ENCODE measurements at places on chromosomes 2 and 18. TPM values are rescaled to one million over a fixed set of nuclear protein-coding genes. Genes with fewer than 3 reads are reported as not detected.
A peak's percentile ranks its signal among the peaks of the same experiment; 100 is the strongest.

Gene SLC19A3
- 0.01 TPM for polyA plus RNA-seq

Gene CRYGD
- polyA plus RNA-seq = not detected

DNA sequence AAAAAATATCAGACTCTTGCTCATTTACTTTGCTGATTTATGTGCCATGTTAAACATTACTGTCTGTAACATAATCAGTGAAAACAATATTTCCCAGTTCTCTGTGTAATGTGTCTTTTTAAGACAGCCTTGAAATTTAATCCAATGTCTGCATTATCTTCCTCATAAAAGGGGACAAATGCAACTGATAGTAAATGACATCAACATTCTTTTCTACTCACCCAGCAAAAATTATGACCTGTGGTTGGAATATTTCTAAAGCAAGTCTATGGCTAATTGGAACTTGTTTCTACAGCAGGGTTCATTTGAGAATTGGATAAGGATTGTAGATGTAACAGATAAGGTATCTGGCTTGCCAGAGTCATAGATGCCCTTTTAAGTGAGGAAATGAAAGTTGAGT, 34.8 kb downstream of the C1D start:
- H3K27me3 ChIP-seq = no peaks in the 10 kb centered on the region
- no peak for DNase-seq
- H3K36me3 ChIP-seq = no peaks in the 10 kb centered on the region
- no peak overlapping the region for H3K27ac ChIP-seq
- H3K4me1 ChIP-seq = peaks cover 6% of the 10 kb centered on the region

DNA sequence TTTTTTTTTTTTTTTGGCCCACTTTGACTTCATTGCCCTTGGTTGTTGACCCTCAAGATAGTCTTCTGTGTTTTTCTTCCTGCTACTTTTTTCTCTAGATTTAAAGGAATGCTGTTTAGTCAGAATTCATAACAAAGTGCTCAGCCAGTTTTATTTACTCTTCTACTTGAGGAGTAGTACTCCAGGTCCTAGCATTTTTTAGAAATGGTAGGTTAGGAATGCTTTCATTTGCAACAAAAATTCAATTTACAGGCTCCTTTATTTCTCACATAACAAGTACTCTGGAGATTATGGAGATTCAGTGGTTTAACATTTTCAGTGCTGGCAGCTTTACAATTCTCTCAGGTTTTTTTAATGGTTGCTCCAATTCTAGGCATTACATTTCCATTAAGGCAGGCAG, 58.2 kb downstream of the KIAA1328 start:
- no peaks in the 10 kb centered on the region for H3K27me3 ChIP-seq
- no peak overlapping the region for H3K4me3 ChIP-seq
- peak; percentile 46 for DNase-seq
- H3K27ac ChIP-seq = no peak overlapping the region
- peaks cover 10% of the 10 kb centered on the region for H3K4me1 ChIP-seq

Gene PPP1R1C
- polyA plus RNA-seq = 0.26 TPM

Gene LPIN1
- 26.6 TPM for polyA plus RNA-seq

Gene TXNDC2
- polyA plus RNA-seq = not detected

DNA sequence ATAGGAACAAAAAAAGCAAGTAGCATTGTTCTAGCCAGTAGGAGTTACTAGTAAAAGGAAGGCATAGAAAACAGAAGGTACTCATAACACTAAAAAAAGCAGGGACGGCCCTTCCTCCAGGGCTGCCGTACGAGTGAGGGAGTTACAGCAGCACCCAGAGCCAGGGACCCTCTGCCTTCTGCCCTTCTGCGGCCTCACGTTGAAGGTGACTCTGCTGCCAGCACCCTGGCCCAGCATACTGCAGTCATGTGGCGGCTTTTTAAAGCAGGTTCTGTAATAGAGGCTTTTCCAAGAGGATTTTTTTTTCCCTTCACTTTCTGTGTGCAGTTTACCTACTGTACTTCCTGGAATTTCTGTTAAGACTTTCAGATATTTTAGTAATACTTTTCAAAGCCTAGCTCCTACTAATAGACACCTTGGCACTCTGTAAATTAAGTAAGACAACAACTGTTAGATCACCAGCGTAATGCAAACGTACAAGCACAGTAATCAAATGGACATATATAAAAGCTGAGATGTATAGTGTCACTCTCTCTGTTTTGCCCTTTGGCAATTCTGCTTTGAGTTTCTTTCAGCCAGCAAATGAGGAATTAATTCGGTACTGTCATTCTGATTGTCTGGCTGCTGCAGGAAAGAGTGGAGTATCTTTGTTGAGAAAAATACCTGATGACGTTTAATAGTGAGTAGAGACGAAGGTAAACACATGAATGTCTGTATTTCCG, 161.5 kb downstream of the PTGR3 start:
- H3K27ac ChIP-seq = no peak overlapping the region
- H3K4me3 ChIP-seq = no peak overlapping the region
- H3K27me3 ChIP-seq = no peaks in the 10 kb centered on the region
- no peaks in the 10 kb centered on the region for H3K36me3 ChIP-seq

- peak overlapping the region; percentile 51 for H3K4me3 ChIP-seq
- H3K27ac ChIP-seq = peak overlapping the region; percentile 14
- no peaks in the 10 kb centered on the region for H3K36me3 ChIP-seq
- DNase-seq = peak; percentile 76
- no peaks in the 10 kb centered on the region for H3K27me3 ChIP-seq
Observed at GRCh38 chr18:54946149-54946581, 13.1 kb downstream of the CCDC68 start.

GRCh38 chr2:445896-446295, 158.0 kb upstream of the ALKAL2 start:
- H3K36me3 ChIP-seq = no peaks in the 10 kb centered on the region
- no peaks in the 10 kb centered on the region for H3K4me1 ChIP-seq
- no peak overlapping the region for H3K4me3 ChIP-seq
- H3K27me3 ChIP-seq = no peaks in the 10 kb centered on the region
- DNase-seq = no peak
- no peak overlapping the region for H3K27ac ChIP-seq

DNA sequence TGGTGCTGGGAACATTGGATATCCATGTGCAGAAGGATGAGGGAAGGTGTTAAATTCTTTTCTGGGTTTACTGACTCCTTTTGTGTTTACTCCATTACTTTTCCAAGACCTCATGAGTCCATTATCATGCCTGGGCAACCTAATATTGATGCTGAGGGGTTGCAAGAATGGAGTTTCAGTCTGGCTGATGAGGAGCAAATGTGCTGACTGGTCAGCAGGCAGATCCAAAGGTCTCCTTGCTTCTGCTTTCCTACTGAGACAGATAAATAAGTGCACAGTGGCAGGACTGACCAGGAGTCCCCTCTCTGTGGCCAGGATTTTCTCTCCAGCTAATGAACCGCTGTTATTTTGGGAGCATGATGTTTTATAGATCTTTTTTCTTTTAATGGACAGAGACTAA, 43.6 kb upstream of the WIPF1 start:
- H3K4me3 ChIP-seq = no peak overlapping the region
- no peaks in the 10 kb centered on the region for H3K27me3 ChIP-seq
- DNase-seq = no peak
- H3K27ac ChIP-seq = no peak overlapping the region
- H3K4me1 ChIP-seq = no peaks in the 10 kb centered on the region

Measured in endothelial cell of umbilical vein (primary cell).